ENCODE measurements at places on chromosomes 4 and X.

DNA sequence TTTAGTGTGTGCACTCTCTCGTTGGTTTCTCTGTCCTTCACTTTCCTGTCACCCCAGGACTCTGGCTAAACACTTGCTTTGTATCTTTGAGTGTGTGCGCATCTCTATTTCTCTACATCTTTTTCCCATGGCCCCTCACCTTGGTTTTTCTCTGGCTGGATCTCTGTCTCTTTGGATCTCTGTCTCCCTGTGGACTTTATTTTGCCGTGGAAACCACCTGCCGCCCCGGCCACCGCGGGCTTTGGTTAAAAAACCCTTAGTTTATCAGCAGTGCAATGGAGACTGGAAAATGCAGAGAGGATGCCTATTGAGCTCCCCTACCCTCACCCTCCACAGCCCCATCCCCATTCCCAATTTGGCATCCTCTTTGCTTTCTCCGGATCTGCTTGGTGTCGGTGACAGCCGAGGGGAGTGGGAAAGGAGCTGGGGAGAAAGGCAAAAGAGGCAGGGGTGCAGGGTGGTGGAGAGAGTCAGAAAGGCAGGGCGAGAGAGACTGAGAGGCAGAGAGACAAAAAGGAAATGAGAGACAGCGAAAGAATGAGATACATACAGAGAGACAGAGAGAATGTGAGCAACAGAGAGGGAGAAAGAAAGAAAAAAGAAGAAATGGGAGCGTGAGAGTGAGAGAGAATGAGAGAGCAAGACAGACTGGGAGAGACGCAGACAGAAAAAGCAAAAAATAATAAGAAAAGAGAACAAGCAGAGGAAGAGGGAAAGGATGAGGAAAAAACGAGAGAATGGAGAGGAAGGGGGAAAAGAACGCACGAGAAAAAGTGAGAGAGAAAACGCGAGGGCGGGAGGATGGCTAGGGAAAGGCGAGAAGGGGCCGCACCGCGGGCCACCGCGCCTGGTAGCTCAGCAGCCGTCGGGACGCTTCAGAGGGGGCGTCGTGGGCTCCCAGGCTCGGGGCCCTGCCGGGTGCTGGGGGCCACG lies 688 bp downstream of the GPR101 start:
- no peak for DNase-seq

- DNase-seq: no peak
Measured at GRCh38 chrX:108168961-108169740, 77.6 kb downstream of the ATG4A start.

DNA sequence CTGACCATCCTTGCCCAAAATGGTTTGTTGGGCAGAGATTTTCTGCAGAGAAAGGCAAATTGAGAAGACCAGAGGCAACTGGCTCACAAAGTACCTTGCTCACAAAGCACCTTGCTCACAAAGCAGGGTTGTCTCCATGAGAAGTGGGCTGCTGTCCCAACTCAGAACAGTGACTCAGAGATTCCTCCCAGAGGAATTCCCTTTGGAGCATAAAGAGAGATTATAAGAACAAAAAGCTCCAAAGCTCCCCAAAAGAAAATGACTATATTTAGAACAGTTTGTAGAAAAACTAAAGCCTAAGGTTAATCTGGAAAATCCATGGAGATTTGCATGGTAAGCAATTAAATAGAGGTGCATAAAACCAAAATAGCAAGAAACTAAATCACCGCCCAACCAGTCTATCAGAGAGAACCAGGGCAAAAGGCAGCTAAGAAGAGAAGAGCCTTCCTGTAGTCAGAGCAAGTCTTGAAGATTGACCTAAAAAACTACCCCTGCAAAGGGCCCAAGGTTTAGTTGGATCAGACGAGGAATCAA lies 731.4 kb downstream of the FAT4 start:
- DNase-seq: no peak

DNA sequence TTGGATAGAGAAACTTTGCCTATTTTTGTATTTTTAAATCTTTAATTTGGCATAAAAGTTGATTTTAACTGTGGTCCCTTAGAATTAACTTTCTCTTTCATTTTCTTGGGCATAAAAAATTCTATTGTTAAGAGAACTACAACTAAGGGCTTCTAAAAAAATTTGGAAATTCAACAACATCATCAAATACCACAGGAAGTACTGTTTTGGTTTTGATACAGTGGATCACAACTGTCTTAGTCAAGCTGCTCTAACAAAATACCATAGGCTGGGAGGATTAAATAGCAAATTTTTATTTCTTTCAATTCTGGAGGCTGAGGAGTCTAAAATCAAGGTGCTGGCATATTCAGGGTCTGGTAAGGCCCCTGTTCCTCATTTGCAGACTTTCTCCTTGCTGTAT lies 19.9 kb upstream of the NPFFR2 start:
- DNase-seq: no peak

- no peak for DNase-seq
Measured at GRCh38 chrX:44310227-44310626, 33.2 kb downstream of the EFHC2 start.

- DNase-seq: no peak
Measured at GRCh38 chr4:56055027-56055977, 106.6 kb downstream of the CEP135 start.

DNA sequence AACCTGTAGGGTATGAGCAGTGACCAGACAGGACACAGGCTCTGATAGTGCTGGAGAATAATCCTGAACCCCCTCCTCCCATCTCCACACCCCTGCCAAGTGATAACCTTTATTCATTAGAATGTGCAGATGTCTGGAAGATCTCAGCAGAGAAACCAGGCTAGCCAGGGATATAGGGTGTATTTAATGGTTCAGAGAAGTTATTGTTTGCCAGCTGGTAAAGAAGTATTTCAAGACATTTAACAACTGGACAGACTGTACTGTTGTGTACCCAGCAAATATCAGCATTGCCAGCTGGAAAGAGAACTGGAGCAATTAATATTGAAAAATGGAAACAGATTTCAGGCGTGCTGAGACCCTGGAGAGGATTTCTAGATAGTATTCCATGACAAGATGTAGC lies 94.5 kb downstream of the RASGEF1B start:
- DNase-seq: no peak

- DNase-seq: peak; percentile 51
Measured at GRCh38 chr4:53147711-53148110, 218.2 kb downstream of the SCFD2 start.

- no peak for DNase-seq
Measured at GRCh38 chr4:1968686-1969295, 40.0 kb downstream of the NELFA start.
